ENCODE measurements at places on chromosomes 16 and 17. TPM values are rescaled to one million over a fixed set of nuclear protein-coding genes. Genes with fewer than 3 reads are reported as not detected.
A peak's percentile ranks its signal among the peaks of the same experiment; 100 is the strongest.

The GAS7 gene
- 60.8 TPM for total RNA-seq

The TEX14 gene
- total RNA-seq, result 0.10 TPM

The FAM83G gene
- 24.2 TPM for total RNA-seq

The IGSF6 gene
- 4.9 TPM for total RNA-seq

The TERB1 gene
- 0.10 TPM for total RNA-seq

The MAF gene
- total RNA-seq, result 31.6 TPM

The TVP23B gene
- total RNA-seq, result 38.3 TPM

The KRT34 gene
- total RNA-seq, result 19.5 TPM

The OR4D1 gene
- not detected for total RNA-seq

DNA sequence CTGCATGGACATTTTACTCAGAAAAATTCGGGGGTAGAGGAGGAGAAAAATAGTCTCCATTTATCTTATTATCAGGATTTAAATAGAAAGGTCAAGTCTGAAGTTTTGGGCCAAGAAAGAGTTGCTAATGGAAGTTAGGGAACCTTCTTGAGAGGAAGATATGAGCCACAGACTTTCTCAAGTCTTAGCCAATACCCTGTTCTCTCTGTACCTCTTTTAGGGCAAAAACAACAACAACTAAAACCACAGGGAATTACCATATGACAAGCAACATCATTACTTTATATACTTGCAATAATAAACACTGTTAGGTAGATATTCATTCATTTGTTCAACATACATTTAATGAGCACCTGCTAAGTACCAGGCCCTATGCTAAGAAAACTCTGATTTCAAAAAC, 282.2 kb upstream of the CDH5 start:
- DNase-seq, result no peak

GRCh38 chr17:50264263-50265113, 9.8 kb upstream of the TMEM92 start:
- DNase-seq, result no peak

DNA sequence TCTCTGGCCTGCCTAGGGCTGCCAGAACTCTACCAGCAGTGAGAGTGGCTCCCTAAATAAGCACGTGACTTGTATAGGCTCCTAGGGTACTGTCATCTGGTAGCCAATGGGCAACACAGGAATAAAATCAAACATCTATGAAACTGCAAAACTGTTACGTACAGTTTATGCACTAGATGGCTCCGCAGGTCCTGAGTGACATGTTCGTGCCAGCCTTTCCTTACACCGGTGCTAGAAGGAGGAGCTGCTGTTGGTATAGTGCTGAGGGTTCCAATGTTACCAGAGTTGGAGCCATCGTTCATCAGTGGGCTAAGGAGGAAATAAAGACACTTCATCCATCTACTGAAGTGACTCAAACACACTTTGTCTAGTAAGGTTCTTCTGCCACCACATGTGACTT, 63.2 kb upstream of the TRAP1 start:
- no peak for DNase-seq

GRCh38 chr17:64709481-64709880, 47.4 kb upstream of the SMURF2 start:
- no peak for DNase-seq

DNA sequence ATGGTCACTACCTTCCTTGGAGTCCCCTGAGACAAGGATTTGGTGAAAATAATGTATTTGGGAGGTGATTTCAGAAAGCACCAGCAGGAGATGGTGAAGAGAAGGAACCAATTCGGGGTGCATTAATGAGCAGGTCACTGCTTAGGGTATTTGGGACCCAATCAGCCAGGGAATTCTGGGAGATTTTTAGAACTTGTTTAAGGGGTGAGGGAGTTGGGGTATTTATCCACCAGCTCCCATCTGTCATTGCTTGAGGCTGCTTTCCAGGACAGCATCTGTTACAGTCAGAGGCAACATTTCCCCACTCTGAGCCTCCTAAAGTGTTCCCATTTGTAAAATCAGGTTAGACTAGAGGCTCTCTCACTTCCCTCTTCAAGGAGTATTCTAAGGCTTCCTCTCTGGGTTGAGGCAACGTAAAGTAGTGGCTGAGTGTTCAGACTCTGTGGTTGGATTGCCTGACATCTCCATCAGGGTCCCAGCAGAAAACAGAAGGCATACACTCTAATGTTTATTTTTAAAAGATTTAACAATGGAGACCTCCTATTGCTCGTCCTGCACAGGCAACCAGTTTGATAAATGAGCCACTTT, 60.9 kb downstream of the CLEC19A start:
- DNase-seq, result no peak

- DNase-seq, result no peak
Measured at GRCh38 chr16:67996666-67997065, 2.6 kb downstream of the DPEP2 start.

- no peak for DNase-seq
Measured at GRCh38 chr17:17545031-17545820, 46.3 kb downstream of the PEMT start.

- DNase-seq, result no peak
Measured at GRCh38 chr16:84505249-84506187, 1.1 kb upstream of the MEAK7 start.

GRCh38 chr16:17926866-17927399, 409.6 kb downstream of the NPIPA8 start:
- DNase-seq, result no peak

GRCh38 chr17:29074488-29074887, 31.5 kb downstream of the PIPOX start:
- no peak for DNase-seq

DNA sequence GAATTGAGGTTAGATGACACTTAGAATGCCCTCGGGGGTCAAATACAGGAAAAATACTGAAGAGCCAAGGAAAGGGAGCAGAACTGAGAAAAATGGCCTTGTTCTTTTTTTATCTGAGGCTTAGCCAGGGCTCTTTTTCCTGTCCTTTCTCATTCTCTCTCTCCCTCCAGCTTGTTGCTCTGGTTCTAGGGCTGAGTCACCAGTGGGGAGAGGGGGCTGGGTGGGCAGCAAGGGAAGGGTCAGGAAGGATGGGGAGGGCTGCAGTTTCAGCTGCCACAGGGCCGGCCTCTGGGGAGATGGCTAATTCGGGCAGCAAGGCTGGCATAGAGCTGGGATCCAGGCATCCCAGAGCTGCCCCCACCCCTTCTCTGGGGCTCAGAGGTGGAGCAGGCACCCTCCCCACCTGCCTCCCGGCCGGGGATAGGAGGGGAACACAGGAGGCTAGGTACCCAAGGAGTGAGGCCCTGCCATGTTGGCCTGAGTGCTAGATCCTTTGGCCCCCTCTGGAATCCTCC, 3.9 kb downstream of the ITGA3 start:
- DNase-seq, result no peak

DNA sequence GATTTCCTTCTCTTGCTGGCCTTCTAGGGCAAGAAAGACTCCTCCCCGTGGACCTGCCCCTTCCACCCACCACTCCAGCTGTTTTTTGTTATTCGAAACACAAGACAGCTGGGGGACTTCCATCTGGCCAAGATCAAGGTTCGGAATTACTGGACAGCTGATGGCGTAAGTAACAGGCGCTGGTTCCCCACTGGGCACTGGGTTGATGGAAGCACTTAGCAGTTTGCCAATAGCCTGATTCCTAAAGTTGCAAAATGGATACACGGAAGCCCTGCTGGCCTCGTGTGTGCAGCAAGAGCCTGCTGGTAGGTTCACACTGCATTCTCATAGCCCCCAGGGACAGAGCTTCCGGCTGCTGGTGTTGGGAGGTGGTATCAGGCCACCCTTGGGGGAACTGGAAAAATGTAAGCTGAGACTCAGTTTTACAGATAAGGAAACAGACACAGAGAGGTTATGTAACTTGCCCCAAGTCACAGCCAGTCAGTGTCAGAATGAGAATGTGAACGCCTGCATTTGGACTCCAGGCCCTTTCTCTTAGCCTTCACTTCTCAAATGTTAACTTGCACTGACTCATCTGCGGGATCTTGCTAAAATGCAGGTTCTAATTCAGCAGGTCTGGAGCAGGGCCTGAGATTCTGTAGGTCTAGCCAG, 171.7 kb downstream of the KATNIP start:
- DNase-seq, result peak; percentile 36

GRCh38 chr17:78249818-78250806, 18.7 kb downstream of the TMEM235 start:
- DNase-seq, result no peak

- DNase-seq, result no peak
Measured at GRCh38 chr16:17769065-17769464, 298.3 kb upstream of the XYLT1 start.

DNA sequence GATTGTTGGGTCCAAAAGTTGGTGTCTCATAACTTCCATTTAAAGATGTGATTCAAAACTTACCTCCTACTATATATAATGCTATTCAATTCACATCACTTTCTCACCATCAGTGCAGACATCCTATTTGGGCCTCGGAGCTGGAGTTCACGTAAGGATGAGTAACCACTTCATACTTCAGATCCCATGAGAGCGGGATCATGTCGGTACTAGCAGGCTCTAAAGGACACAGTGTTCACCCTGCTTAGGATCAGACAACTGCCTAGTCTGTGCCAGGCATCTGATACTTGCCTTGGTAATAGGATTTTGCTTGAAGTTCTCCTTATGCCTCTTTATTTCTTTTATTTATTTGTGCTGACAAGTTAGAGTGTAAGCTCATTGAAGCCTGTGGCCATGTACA, 39.5 kb downstream of the RBFOX1 start:
- DNase-seq, result no peak

- DNase-seq, result peak; percentile 20
Measured at GRCh38 chr17:50361561-50362480, 11.2 kb downstream of the MRPL27 start.

DNA sequence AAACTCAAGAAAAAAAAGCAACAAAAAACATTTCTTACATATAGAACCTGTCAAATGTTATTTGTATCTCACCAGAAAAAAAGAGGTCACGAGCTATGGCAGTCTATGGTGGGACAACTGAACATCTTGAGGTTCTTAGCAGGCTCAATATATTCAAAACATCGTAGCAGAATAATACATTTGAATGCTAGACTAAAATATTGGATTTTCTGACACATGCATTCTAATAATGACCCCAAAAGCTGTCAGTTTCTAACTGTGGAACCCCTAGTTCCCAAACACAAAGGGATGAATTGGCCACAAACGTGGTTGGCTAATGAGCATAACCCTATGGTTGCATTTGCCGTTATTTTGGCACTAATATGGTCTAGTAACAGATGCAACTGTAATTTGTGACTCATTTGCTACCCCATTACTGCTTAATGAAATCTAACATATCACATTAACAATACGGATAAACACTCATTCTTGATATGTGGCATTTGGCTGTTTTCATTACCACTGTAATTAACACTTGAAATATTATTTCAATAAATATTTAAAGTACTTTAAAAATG, 81.2 kb downstream of the TOX3 start:
- no peak for DNase-seq

DNA sequence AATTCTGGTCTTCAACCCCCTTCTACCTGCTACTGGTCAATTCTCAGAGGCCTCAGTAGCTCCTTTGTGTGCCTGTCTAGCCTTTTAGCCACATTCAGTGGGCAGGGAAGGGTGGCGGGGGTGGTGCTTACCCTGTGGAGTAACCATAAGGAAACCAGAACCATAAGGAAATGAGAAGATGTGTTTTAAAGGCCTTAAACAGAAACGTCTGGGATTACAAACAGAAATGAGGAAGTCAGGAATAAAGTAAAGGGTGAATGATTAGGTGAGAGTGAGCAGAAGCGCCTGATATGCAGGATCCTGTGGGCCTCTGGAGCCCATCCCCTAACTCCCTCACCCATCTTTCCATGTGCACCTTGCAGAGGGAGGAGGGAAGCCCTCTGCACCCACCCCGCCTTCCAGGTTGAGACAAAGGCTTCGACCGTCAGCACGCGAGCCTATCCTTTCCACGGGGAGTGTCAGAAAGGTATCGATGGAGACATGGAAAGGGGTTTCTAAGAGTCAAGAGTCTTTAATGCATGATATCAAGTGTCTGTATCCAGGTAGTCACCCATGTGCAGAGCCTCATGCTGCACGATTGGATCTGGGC, 20.4 kb downstream of the KIAA0513 start:
- no peak for DNase-seq

DNA sequence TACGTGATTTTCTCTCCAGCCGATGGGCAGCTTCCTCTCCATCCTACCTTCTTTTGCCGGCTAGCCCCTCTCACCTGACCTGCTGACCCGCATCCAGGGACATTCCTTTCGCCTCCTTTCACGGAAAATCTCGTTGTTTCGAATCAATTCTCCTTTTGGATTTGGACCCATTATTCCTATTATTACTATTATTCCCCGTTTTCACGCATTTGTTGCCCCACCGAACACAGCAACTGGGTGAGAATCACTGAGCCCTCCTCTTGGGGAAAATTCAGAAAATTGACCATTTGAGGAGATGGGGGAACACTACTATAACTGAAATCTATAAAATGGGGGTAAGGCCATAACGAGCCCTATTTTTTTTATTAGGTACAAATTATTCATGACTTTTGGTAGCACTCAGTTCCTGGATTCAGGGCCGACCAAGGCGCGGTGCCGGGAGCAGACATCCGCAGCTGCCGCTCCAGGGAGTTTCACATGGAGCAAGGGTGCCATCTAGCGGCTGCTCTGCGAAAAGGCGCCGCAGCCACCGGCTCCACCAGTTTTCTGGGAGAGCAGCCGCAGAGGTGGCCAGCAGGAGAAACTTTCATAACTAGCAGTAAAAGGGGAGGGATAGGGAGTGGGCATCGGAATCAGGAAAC, 3.3 kb upstream of the HOXB8 start:
- peak; percentile 82 for DNase-seq

- DNase-seq, result no peak
Measured at GRCh38 chr17:61408151-61409041, 8.8 kb downstream of the TBX2 start.

DNA sequence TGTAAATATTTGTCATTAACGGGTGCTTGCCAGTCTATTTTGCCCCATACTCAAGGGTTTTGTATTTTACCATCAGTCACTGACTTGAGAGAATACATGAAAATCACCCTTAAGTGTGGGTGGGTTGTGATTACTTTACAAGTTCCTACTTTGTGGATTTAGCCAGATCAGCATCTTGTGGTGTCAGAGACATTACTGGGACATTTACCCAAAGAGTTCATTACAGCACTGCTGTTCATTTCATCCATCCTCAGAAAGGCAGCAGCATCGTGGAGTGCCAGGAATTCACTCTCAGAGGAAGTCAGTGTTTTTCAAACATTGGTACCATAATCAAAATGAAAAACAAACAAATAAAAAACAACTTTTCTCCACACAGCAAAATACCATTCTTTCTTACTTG, 110.8 kb downstream of the CNTNAP4 start:
- DNase-seq, result no peak

DNA sequence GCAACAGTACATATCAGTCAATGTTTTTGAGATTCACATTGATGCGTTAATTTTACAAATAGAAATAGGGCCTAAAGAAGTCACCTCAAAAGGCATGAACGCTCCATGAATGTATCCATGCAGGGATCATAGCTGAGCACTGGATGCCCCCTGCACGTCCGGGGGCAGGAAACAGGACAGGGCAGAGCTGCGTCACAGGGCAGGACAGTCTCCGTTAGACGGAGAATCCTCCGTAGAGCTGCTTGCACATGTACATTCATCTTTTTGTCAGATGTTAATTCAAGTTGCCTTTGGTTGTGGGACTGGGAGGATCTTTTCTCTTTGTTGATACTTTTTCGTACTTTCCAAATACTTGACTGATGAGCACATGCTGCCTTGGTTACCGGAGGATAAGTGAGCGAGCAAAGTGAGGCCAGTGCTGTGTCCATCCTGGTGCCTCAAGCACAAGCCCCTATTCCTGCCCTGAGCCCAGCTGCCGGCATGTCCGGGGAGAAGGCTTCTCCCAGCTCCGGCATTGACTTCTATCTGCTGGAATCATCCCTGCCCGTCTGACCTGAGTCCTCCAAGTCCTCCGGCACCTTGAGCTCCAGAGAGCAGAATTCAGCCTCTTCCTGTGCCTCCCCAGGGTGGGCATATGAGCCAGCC, 15.0 kb downstream of the GAA start:
- no peak for DNase-seq

- DNase-seq, result no peak
Measured at GRCh38 chr17:76076146-76076764, 1.7 kb downstream of the GALR2 start.

All from skin of body (tissue), 3 donors.